Nucleus accumbens (tissue), 56 donors: ENCODE measurements at places on chromosomes 7 and 10.

GRCh38 chr7:127650847-127651555 lies 993 bp upstream of the SND1 start:
- DNase-seq = no peak

GRCh38 chr10:30037620-30038336 lies 21.6 kb downstream of the JCAD start:
- no peak for DNase-seq

DNA sequence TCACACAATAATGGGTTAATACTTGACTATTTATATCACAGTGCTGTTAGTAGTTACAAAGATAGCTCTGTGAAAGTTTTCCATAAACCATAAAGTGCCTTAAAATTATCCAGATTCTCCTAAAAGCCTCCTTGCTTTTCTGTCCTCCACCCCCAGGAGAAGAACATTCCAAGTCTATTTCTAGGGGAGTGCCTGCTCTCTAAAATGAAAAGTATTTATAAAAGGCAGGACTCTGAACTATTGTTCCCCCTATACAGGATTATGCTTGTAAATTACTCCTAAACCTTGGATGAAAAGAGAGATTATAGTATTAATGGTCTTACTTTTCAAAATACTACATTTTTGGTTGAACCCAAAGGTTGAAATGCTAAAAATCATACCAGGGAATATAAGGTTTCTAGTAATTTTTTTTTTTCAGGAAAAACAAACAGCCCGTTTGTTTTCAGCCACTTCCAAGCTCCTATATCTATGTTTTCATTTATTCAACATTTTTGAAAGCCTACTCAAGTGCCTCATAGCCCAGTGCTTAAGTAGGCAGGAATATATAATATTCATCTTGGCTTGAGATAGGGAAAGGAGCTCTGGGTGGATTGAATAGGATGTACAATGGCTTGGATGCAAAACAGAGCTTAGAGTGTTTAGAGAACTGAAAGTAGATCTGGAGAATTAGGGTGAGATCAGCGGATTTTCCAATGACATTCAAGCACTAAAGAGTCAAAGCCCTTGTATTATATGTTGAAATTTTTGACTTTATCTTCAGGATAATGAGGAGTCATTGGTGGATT lies 320.7 kb downstream of the GPR37 start:
- no peak for DNase-seq

GRCh38 chr7:25669961-25670841 lies 441.9 kb upstream of the NPVF start:
- peak; percentile 9 for DNase-seq

- no peak for DNase-seq
Observed at GRCh38 chr10:91164520-91165065, 55.9 kb upstream of the PCGF5 start.

- DNase-seq = no peak
Observed at GRCh38 chr7:100476903-100477870, 1.8 kb downstream of the TSC22D4 start.

DNA sequence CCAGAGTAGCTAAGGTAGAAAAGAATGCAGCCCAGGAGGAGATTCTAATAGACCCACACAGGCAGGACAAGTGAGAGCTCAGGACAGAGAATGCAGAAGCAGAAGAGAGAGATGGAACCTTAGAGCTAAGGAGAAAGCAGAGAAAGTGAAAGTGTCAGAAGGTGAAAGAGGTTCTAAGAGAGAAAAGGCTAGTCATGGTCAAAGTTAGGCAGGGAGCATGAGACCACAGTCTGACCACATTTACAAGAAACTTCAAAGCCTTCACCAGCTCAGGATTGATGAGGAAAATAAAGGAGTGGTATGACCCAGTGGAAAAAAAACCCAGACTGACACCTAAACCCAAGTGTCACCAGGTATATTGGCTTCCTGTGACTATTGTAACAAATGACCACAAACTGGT lies 131.8 kb upstream of the WDR11 start:
- no peak for DNase-seq

GRCh38 chr7:37982423-37982822 lies 62.0 kb downstream of the EPDR1 start:
- no peak for DNase-seq

DNA sequence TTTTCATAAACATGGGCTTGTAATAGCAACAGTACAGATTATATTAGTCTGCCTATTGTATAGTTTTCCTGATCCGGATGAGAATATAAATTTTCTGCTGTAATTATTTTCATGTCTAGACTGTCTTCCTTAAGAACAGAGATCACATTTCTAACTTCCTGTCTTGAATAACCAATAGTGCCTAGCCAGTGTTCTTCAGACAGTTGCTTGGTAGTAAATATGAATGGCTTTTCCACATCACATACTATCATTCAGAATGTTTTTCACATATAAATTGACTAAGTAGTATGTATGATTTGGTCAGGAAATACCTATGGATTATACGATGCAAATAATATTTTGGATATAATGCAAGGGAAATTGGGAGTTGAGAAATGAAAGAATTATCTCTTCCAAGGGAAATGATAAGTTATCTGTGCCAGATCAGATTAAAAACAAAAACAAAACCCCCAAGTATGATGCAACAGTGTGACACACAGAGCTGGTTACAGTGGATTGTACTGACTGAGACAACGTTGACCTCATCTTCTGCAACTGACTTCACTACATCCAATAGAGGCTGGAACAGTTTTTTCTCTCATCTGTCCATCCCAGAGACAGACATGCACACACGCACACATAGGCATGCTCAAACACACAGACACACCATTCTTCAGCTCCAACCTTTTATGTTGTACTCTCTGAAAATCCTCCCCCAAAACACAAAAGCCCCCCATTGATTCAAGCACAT lies 16.4 kb downstream of the ITGA8 start:
- no peak for DNase-seq

GRCh38 chr10:129755158-129755591 lies 208.9 kb downstream of the EBF3 start:
- DNase-seq = no peak

GRCh38 chr7:157905651-157906461 lies 569.1 kb downstream of the DNAJB6 start:
- no peak for DNase-seq

DNA sequence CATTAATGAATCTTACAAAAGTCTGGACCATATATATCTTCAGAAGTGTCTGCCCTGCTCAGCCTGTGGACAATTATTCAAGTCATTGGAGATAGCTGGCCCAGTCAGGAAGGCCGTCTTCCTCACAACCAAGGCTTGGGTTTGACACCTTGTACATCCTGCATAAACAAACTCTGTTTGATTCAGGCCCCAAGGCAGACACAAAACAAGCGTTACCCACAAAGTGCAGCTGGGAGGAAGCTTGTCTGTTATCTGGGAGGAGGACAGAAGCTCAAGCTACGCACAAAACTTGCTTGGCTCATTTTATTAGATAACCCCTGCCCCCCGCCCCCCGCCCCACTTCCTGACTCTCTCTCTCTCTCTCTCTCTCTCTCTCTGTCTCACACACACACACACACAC lies 166.9 kb upstream of the WDR11 start:
- DNase-seq = no peak

GRCh38 chr7:149621776-149622175 lies 124.2 kb upstream of the ZNF746 start:
- DNase-seq = no peak

GRCh38 chr7:73701357-73701995 lies 18.0 kb downstream of the STX1A start:
- no peak for DNase-seq

DNA sequence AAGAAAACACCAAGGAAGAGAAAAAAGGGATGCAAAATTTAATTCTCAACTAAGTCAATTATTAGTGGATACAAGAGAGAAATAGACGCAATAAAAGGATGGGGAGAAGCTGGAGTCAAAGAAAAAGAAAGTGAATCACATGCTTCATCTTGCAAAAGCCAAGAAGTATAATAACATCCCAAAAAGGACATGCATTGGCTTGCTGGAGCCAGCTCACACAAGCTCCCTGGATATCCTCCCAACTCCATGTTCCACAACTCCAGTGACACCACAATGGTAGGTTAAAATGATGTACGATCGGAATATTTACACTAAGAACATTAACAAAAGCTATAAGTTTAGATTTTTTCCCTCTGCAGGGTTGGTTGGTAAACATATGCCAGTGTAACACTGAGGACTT lies 72.4 kb downstream of the MACC1 start:
- no peak for DNase-seq

DNA sequence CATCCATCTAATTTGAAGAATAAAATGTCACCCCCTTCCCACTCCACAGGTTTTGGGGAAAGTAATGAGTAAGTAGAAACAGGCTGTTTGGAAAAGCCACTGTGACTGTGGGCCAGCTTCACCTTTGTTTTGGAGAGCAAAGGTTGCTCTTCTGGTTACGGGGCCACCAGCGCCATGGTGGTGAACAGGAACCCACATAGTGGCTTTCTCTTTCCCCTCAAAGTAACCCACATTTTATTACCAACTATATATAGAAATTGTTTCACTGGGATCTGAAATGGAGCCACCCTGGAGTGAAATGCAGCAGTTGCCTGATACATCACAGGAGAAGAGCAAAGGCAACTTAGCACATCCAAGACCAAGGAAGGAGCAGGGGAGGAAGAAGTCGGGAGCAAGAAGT lies 112.3 kb upstream of the EFCAB10 start:
- no peak for DNase-seq

- DNase-seq = no peak
Observed at GRCh38 chr7:73828107-73828803, 2.5 kb upstream of the CLDN4 start.

- no peak for DNase-seq
Observed at GRCh38 chr10:95266674-95267095, 24.1 kb downstream of the PDLIM1 start.

DNA sequence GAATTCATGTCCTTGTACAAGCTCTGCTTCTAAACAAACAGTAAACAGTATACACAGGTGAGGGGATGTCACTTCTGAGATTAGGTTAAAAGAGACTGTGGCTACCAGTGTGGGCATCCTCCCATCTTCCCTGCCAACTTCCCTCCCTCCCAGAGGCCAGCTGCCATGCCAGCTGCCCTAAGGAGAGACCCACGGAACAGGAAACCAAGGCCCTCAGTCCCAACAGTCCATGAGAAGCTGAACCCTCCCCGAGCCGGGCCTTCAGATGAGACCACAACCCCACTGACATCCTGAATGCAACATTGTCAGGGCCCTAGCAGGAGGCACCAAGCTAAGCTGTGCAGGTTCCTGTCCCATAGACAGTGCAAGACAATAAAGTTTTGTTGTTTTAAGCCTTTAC lies 106.1 kb downstream of the CTBP2 start:
- DNase-seq = no peak

GRCh38 chr10:17031637-17032635 lies 97.7 kb downstream of the CUBN start:
- DNase-seq = no peak

DNA sequence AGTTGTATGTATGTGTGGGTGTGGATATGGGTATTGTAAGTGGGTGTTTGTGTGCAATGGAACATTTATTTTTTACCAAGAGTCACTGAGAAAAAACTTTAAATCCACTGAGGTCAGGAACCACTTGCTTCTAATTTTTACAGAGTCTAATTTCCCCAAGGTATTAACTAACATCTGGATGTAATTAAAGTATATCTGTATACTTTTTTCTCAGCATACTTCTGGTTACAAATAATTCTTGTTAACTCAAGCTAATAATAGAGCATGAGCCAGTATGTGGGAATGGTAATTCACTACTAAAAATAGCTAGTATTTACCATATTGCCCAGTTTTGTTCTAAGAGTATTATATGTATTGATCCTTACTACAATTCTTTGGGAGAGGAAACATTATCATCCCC lies 24.6 kb upstream of the STEAP4 start:
- DNase-seq = no peak

- DNase-seq = no peak
Observed at GRCh38 chr10:112132435-112132834, 51.1 kb downstream of the GPAM start.

GRCh38 chr10:113219446-113219845 lies 269.4 kb downstream of the TCF7L2 start:
- DNase-seq = no peak

GRCh38 chr10:3729397-3729976 lies 55.5 kb downstream of the KLF6 start:
- no peak for DNase-seq

GRCh38 chr10:79190740-79191261 lies 122.0 kb downstream of the ZMIZ1 start:
- no peak for DNase-seq

DNA sequence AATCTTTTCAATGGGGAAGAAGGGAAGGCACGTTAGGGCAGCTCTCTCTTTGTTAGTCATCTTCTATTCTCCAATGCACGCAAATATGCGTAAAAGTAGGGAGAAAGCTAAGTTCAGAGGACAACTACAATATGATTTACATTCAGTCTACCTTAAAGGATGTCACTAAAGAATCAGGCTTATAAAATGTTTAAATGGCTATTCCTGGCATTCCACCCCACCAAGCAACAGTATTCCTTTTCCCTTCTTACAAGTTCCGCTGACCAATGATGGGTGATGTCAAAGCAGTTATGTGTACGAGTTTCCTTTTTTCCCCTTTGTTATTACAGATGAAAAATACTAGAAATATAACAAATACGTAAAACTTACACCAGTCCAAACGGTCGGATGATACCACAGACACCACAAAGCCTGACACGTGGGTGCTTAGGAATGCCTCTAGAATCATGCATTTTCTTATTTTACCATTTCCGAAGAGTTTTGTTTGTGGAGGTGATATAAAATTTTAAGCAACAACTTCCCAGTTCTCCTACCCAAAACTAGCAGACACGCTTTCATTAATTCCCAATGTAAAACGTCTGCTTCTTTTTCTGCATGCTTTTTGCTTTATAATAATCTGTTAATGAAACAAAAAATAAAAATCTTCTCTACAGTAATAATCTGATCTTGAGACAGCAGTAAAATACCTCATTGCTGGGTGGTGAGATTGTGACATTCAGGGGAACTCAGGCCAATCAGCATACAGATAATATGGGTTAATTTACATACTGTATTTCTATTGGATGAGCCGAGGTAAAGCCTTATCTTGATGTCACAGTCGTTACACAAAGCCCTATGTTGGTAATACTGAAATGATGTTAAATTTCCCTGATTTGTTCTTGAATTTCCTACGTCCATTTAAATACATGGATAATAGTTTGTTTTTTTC lies 708 bp upstream of the GPR85 start:
- DNase-seq = no peak

DNA sequence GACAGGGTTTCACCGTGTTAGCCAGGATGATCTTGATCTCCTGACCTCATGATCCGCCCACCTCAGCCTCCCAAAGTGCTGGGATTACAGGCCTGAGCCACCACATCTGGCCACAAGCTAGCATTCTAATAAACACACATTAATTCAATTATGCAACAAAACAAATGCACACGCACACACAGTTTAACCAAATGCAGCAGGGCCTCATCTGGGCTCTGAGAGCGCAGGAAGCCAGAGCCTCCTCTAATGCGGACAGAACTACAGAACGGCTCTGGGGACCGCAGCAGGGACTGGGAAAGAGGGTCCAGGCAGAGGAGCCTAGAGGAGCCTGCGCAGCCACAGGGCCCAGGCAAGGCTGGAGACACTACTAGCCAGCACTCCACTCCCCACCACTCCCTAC lies 3.8 kb downstream of the MAD1L1 start:
- no peak for DNase-seq

DNA sequence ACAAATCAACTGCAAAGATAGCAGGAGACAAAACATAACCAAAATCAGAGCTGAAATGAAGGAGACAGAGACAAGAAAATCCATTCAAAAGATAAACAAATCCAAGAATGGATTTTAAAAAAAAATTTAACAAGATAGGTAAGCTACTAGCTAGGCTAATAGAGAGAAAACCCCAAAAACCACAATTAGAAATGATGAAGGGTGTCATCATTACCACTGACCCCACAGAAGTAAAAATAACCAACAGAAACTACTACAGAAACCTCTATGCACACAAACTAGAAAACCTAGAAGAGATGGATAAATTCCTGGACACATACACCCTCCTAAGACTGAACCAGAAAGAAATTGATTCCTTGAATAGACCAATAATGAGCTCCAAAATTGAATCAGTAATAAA lies 117.6 kb downstream of the DNAJC1 start:
- no peak for DNase-seq
